ENCODE measurements at places on chromosomes 1 and 21.

- no peak for DNase-seq
Measured at GRCh38 chr1:202593845-202594244, 116.4 kb downstream of the SYT2 start.

DNA sequence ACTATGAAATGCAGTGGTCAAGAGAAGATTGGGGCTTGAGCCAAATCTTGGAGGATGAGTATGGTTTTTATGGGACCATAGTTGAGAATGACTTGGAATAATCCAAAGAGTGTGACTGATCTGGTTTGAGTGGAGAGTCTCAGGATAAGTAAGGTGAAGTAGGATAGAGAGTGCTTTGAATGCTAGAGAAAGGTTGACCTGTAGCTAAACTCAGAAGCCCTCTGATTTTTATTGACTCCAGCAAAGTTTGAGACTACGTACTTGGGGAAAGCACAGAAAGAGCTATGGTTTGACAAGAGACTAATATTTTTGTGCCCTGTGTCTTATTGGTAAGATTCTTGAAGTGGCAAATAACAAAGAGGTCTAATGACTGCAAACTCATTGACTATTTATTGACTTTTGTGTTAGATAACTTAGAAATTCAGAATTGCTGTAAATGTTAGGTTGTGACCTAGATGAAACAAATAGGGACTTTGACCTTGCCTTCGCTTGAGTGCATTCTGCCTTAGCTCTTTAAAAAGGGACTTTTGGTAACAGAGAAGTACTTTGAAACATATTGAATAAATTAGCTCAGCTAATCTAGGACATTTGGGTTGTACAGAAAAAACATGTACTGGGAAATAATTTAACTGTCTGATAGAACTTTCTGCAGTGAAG is 35.1 kb downstream of the UAP1 start:
- DNase-seq: no peak

- DNase-seq: no peak
Measured at GRCh38 chr1:17405898-17406759, 33.3 kb downstream of the RCC2 start.

- DNase-seq: no peak
Measured at GRCh38 chr1:221735999-221736398, 5.9 kb downstream of the DUSP10 start.

- DNase-seq: no peak
Measured at GRCh38 chr1:97412166-97412565, 508.7 kb downstream of the DPYD start.
